ENCODE measurements at places on chromosomes 12 and 14.

DNA sequence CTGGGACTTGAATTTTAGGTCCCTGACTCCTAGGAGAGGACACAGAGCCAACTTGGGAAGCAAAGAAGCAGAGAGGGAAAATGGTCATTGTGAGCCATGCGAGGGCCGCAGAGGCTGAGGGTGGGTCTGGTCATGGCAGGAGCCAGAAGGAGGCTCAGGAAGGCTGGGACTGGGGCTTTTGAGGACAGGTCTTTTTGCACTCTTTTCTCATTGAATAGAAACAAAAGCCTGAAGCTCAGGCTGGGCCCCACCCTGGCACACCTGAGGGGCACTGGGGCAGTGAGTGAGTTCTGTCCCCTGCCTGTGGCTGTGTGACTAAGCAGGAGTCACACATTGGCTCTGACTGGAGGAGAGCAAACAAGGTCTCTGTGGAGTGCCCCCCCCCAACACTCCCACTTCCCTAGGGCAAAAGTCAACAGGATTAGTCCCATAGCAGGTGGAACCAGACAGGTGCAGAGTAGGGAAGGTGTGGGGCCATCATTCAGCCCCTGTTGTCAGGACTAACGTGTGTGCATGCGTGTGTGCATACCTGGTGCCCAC is 2.8 kb downstream of the KRT7 start:
- no peak for DNase-seq

- no peak for DNase-seq
These were observed 1.6 kb downstream of the OGFOD2 start for GRCh38 chr12:122976648-122976975.

GRCh38 chr12:81359736-81360135 is 281.9 kb downstream of the ACSS3 start:
- no peak for DNase-seq

GRCh38 chr14:31060253-31060875 is 34.2 kb upstream of the STRN3 start:
- DNase-seq = no peak

- no peak for DNase-seq
These were observed 734.9 kb upstream of the USP15 start for GRCh38 chr12:61525331-61525730.

GRCh38 chr12:8156416-8156815 is 399 bp upstream of the ZNF705A start:
- DNase-seq = peak; percentile 46
